Spinal cord (tissue), 10 donors: ENCODE measurements at places on chromosomes 13 and 19. TPM values are rescaled to one million over a fixed set of nuclear protein-coding genes. Genes with fewer than 3 reads are reported as not detected.

LPAR2 gene
- 5.3 TPM for total RNA-seq

DNA sequence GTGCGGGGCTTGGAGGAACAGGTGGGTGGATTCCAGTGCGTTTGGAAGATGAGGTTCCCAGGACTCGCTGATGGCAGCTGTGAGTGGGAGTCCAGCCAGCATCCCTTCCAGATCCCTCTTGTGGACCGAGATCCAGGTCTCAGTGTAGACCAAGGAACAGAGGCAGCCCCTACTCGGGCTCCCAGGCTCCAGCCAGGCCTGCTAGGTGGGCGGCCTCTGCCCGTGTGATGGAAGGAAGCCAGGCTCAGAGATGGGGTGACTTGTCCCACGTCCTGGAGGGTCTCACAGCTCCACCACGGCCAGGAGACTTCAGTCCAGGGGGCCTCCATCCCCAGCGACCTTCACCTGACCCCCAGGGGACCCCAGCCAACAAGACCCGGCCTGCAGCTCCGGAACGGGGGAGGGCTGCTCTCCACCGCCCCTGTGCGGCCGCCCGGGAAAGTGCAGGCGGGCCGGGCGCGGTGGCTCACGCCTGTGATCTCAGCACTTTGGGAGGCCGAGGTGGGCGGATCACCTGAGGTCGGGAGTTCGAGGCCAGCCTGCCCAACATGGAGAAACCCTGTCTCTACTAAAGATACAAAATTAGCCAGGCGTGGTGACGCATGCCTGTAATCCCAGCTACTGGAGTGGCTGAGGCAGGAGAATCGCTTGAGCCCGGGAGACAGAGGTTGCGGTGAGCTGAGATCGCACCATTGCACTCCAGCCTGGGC is 729 bp upstream of the MADCAM1 start:
- DNase-seq = no peak

- DNase-seq = no peak
Measured at GRCh38 chr19:46530636-46531035, 35.0 kb upstream of the PNMA8B start.

DNA sequence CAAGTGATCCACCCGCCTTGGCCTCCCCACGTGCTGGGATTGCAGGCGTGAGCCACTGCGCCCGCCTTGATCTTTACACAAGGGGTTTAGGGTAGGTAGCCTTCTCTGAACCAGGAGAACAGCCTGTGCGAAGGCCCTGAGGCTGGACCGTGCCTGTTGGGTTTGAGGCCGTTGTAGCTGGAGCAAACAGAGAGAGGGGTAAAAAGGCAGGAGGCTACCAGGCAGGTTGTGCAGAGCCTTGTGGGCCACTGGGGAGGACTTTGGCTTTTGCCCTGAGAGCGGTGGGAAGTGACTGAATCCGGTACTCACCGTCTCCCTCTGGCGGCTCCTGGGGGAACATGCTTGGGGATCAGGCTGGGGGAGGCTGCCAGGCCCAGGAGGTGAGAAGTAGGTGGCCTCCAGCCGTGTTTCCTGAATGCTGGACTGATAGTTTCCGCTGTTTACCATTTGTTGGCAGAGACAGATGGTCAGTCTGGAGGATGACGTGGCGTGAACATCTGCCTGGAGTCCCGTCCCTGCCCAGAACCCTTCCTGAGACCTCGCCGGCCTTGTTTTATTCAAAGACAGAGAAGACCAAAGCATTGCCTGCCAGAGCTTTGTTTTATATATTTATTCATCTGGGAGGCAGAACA is 24.6 kb downstream of the SPC24 start:
- no peak for DNase-seq

- DNase-seq = no peak
Measured at GRCh38 chr19:49676136-49676783, 811 bp upstream of the PRMT1 start.

GRCh38 chr19:18483119-18483890 is 38.6 kb downstream of the ELL start:
- no peak for DNase-seq

DNA sequence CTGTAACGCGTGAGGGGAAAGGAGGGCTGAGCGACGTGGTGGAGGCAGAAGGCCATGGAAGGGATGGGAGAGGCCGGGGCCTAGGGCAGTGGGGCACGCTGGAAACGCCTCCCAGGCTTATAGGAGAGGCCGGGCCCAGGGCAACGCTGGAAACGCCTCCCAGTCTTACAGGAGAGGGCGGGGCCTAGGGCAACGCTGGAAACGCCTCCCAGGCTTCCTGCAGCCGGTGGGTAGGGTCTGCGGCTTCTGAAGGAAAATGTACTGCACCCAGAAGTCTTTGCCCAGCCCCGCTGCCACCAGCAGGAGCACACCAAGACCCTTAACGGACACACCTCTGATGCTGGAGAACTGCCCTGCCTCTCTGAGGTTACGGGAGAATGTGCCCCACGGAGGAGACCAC is 9.1 kb downstream of the CACTIN start:
- no peak for DNase-seq

GRCh38 chr19:6730941-6731670 is 6.3 kb downstream of the GPR108 start:
- DNase-seq = no peak

- DNase-seq = no peak
Measured at GRCh38 chr19:18135712-18136584, 17.0 kb upstream of the PIK3R2 start.
